ELF-1 (cell line): ENCODE measurements at places on chromosomes 12 and 14.

- DNase-seq, result no peak
Measured at GRCh38 chr14:72000907-72001306, 68.7 kb downstream of the RGS6 start.

- peak; percentile 17 for DNase-seq
Measured at GRCh38 chr12:80173083-80173864, 73.9 kb downstream of the OTOGL start.

- DNase-seq, result no peak
Measured at GRCh38 chr14:73750531-73750901, 36.3 kb upstream of the PNMA1 start.

DNA sequence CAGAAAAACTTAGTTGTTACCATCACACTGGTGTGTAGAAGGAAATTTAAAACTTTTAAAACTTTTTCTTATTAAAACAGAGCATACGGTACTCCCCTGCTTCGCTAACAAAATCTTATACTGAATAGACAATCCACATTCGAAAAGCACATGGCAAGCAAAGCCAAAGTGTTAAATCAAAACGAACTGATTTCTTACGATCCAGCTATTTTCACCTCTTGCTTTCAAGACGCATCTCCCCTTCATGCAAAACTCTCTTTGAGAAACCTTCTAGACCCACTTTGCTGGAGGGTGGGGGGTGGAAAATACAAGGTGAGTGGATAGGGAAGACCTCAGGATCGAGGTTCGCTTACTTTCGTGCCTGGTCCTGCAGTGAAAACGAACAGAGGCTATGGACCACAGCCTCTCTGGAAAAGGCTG, 328 bp downstream of the INTS13 start:
- no peak for DNase-seq

GRCh38 chr14:96065661-96066459, 26.7 kb downstream of the C14orf132 start:
- no peak for DNase-seq

- no peak for DNase-seq
Measured at GRCh38 chr14:98682726-98683125, 589.3 kb downstream of the BCL11B start.

GRCh38 chr12:110791589-110791988, 48.9 kb upstream of the PPP1CC start:
- no peak for DNase-seq

- no peak for DNase-seq
Measured at GRCh38 chr12:76250256-76250655, 98.0 kb downstream of the BBS10 start.

GRCh38 chr14:104120281-104120741, 18.1 kb upstream of the KIF26A start:
- no peak for DNase-seq

DNA sequence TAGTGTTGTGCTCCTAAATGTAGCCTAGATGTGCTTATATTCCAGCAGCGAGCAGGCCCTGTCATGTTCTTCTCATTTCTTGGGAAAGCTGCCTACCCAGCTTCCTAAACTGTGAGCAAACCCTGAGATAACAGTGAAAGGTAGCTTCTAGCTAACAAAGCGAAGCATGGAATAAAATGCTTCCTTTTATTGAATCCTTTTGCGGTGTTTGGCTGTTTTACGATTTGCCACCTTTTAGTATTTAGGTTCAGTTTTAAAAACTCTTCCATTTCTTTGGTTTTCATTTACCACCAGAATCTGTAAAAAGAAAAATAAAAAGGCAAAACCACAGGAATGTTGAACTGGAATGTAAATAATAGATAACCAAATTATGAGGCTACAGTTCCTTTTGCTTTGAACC, 5.0 kb upstream of the PKP2 start:
- DNase-seq, result no peak

DNA sequence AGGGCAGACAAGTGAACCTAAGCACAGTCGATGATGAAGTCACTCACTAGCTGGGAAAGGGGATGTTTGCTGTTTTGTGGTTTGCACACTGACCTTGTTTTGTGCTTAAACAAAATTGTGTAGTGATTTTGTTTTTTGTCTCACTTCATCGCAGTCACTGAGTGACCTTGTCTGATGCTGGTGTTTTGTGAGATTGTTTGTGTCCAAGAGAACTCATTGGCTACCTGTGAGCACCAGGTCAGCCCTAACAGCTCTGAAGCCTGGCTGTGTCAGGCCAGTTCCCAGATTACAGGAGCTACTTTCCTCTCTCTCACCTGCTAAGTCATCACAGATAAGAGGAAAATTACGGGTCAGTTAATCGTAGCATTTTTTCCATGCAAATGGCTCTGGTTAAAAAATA, 3.9 kb upstream of the ESYT1 start:
- no peak for DNase-seq

- peak; percentile 63 for DNase-seq
Measured at GRCh38 chr12:49043856-49044258, 16.7 kb downstream of the KMT2D start.

- DNase-seq, result no peak
Measured at GRCh38 chr12:95218150-95219133, 835 bp downstream of the VEZT start.

GRCh38 chr14:90556012-90556477, 159.2 kb downstream of the CALM1 start:
- peak; percentile 87 for DNase-seq

DNA sequence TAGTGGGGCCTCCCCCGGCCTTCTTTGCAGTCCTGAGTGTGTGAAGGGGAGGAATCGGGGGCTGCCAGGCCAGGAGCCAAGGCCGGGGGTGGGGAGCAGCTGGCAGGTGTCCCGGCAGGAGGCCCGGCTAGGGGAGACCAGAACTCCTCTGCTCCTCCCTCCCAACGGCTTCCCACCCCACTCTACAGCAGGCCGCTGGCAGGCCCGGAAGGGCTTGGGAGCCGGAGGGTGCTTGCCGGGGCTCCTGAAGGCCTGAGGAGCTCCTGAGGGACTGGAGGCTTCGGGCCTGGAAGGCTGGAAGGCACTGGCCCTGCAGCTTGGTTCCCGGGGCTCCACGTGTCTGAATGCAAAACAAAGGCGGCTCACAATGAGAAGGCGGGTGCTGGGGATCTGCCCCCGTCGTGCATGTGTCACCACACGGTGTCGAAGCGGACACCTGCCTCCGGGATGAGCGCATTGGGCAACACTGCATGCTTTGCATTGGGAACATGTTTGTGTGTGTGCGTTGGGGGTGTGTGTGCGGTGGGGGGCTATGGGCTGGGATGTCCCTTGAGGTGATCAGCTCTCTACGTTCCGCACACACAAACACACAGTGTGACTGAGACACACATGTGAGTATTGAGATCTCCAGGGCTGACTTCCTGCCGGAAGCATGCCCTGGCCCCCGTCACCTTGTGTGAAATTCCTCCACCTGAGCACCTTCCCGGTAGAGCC, 30.9 kb upstream of the ANKRD9 start:
- DNase-seq, result peak; percentile 48

DNA sequence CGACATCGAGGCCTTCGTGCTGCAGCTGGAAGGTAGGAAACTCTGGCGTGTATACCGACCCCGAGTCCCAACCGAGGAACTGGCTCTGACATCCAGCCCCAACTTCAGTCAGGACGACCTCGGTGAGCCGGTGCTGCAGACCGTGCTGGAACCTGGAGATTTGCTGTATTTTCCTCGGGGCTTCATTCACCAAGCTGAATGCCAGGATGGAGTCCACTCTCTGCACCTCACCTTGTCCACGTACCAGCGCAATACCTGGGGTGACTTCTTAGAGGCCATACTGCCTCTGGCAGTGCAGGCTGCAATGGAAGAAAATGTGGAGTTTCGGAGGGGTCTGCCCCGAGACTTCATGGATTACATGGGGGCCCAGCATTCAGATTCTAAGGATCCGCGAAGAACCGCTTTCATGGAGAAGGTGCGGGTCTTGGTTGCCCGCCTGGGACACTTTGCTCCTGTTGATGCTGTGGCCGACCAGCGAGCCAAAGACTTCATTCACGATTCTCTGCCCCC, 1.4 kb downstream of the RIOX1 start:
- DNase-seq, result no peak

DNA sequence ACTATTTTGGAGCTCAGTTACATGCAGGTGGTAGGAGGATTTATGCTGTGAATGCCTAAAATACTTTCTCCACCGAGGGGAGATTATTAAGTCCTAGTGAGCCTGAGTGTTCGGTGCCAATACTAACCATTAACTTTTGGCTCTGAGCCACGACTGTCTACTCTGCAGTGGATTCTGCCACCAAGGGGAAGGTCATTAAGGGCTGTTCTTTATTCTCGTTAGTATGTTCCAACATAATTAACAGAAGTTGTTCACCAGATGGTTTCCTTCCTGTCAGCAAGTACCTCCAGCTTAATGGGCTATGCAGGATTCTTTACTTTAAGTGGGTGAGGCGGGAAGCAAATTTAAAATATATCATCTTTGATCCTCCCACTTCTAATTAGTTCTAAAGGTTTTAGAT, 326.3 kb downstream of the BMP4 start:
- DNase-seq, result no peak

DNA sequence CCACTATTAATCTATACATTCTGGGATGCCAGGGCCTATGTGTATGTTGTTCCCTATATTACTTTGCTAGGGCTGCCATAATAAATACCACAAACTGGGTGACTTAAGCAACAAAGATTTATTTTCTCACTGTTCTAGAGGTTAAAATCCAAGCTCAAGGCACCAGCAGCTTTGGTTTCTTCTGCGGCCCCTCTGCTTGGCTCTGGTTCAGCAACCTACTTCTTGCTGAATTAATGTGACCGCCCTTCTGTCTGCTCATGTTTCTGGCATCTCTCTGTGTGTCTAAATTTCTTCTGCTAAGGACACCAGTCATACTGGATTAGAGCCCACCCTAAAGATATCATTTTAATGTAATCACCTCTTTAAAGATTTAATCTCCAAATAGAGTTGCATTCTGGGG, 84.7 kb downstream of the ZNF664 start:
- DNase-seq, result no peak

GRCh38 chr14:99101855-99102461, 170.0 kb downstream of the BCL11B start:
- peak; percentile 36 for DNase-seq

DNA sequence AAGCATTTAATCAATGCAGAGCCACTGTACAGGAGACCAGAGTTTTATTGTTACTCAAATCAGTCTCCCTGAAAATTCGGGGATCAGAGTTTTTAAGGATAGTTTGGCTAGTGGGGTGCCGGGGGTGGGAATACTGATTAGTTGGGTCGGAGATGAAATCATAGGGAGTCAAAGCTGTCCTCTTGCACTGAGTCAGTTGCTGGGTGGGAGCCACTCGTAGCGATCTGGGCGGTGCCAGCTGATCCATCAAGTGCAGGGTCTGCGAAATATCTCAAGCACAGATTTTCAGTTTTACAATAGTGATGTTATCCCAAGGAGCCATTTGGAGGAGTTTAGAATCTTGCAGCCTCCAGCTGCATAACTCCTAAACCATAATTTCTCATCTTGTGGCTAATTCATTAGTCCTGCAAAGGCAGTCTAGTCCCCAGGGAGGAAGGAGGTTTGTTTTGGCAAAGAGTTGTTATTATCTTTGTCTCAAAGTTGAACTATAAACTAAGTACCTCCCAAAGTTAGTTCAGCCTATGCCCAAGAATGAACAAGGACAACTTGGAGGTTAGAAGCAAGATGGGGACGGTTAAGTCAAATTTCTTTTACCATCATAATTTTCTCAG, 169.4 kb upstream of the PLEKHG7 start:
- no peak for DNase-seq

DNA sequence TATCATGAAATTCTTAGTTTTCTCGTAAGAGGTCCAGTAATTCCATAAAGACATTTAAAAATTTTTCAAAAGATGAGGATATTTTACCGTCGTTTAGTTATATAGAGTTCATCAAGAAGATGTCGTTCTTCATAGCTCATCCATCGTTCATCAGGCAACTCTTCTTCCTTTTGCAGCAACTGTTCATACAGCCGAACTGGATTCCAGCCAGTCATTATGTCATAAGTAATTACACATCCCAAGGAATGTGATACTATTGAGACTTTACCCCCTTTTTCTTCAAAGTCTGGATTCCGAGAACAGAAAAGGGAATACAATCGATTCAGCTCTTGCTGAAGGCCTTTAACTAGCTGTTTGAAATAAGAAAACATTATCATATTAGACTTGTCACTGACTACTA, 90.3 kb downstream of the DDHD1 start:
- DNase-seq, result no peak

- DNase-seq, result no peak
Measured at GRCh38 chr14:102293781-102294180, 11.2 kb downstream of the MOK start.

- peak; percentile 85 for DNase-seq
Measured at GRCh38 chr14:92973261-92973797, 50.4 kb downstream of the CHGA start.

- DNase-seq, result no peak
Measured at GRCh38 chr14:31320216-31320615, 100.1 kb downstream of the HEATR5A start.

DNA sequence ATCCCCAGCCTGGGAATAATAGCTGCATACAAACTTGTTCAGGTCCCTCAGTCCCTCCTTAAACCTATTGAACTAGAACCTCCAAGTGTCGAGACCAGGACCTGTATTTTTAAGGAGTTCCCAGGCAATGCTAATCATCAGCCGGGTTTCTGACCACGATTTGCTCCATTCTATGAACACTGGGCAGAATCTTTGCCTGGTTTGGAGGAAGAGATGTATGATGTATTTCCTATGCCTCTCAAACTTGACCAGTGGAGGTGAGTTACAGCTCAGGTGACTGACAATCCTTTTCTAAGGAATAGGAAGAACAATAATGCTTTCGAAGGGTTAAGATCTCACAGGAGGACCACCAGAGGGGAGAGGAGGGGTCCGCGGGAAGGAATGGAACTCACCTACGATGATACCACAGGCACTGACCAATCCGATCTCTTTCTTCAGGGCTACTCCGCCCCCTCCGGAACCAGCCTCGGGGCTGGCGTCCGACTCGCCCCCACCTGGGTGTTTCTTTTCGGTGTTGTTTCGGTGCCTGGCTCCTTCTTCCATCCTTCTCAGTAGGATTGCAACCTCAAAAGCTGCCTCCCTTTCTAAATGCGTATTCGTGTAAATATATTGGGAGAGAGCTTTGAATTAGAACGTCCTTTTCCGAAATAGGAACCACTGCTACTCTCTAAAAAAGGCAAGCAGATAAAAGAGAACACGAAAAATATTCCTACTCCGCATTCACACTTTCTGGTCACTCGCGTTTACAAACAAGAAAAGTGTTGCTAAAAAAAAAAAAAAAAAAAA, 895 bp downstream of the SLC7A8 start:
- peak; percentile 89 for DNase-seq

- DNase-seq, result no peak
Measured at GRCh38 chr12:67811437-67812361, 163.2 kb downstream of the DYRK2 start.

DNA sequence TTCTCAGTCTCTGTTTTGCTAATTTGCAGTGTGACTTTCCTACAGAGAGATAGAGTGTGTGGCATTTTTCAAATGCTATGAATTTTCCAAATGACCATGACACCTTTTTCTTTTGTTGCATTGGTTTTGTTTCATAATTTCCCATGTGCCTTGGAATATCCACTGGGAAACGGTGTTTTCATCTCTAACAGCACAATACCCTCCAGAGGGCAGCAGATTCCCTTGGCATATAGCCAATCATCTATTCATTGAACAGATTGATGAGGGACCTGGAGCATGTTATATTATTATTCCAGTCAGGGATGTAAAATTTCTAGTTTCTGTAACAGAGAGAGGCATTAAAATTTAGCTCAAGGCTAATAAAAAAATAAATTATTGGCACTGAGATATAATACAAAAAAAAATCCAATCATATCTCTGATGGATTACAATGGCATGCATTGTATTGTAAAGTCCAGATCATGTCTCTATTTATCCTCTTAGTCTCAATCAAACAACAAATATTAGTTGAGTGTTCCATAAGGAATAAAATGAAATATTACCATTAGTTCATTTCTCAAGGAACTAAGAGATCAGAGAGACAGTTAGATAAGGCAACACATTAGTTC, 29.6 kb upstream of the NTN4 start:
- DNase-seq, result no peak

GRCh38 chr12:19869413-19869812, 430.1 kb downstream of the AEBP2 start:
- no peak for DNase-seq
